ENCODE measurements at places on chromosomes 16 and 17.
A peak's percentile ranks its signal among the peaks of the same experiment; 100 is the strongest.

DNA sequence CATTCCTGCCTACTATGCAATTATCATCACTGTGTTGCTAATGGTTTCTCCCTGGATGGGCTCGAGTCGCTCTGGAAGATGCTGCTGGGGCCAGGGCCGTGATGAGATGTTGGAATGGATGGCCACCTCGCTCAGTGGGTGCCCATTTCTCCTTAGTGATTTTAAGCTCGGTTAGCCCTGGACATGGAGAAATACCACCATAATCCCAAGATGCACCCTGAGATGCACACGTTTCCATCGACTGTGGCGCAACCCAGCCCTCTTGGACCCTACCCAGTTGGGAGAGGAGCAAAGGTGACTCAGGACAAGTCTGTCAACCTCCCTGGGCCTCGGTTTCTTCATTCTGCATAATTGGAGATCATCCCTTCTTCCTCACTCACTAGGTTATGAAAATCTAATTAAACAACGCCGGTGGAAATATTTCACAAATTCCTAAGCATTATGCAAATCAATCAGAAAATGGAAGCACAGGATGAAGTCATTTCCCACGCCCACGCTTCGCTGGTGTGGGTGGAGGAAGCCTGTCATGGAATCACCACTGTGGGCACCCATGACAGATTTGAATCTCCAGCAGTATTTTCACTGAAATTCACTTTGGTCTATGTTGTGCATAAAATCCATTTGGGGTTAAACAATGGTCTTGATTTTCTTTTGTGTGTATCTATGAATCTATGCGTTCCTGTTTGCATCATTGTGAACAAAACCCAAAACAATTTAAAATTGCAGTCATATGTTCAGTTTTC is 195.2 kb downstream of the AXIN2 start:
- no peak for DNase-seq

DNA sequence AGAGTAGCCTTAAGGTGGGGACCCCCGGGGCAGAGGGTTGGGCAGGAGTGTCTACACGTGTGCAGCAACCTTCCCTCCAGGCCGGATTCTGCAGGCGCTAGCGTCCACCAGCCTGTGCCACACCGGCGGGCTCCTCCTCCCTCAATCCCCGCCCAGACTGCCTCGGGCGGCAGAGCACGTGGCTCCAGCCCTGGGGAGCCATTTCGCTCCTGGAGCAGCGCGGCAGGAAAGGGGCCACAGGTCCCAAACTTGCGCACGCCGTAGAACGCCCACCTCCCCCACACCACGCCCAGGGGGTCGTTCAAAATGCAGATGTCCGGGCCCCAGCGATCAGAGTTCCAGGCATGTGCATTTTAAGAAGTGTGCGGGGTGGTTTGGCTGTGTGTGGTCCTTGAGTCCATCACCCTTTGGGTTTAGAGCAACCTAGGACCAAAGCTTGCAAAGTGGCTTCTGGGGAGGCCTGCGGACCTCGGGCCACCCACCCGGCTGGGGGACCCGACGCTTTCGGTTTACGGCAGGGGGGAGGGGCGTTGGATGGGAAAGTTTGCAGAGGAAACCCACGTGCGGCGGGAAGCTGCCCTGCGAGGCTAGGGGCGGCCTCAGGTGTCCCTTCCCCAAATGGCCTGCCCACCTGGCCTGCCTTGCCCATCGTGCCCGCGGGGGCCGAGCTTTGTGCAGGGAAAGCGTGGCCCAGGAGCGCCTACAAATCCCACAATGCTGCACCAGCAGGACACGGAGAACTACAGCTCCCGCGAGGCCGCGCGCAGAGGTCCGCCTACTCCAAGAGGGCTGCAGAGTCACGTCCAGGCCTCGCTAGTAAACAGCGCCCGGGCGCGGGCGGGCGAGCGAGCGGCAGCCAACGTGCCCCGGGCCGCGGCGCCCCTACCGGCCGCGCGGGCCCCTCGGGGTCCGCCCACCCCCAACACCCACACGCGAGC is 1.4 kb downstream of the TFAP4 start:
- peak; percentile 93 for DNase-seq

- DNase-seq, result peak; percentile 57
Measured at GRCh38 chr16:53022374-53022773, 30.3 kb downstream of the CHD9NB start.

GRCh38 chr16:86949116-86949515 is 368.1 kb downstream of the C16orf95 start:
- DNase-seq, result no peak

DNA sequence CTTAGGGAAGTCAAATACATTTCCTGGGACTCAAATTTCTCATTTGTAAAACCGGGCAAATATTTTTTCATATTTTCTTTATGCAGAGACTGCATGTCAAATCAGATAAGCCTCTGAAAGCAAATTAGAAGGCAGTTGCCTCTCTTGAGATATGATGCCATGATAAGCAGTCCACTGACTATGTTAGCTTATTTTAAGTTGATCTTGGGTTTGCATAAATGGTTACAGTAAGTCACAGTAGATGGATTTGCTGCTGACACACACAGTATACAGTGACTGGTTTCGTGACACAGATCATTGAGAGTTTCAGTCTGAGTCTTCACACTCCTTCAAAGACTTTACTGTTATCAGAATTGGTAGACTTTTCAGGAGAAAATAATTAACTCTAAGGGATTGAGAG is 927.6 kb upstream of the CDH8 start:
- no peak for DNase-seq

- DNase-seq, result no peak
Measured at GRCh38 chr17:21215935-21216334, 2.0 kb upstream of the TMEM11 start.

DNA sequence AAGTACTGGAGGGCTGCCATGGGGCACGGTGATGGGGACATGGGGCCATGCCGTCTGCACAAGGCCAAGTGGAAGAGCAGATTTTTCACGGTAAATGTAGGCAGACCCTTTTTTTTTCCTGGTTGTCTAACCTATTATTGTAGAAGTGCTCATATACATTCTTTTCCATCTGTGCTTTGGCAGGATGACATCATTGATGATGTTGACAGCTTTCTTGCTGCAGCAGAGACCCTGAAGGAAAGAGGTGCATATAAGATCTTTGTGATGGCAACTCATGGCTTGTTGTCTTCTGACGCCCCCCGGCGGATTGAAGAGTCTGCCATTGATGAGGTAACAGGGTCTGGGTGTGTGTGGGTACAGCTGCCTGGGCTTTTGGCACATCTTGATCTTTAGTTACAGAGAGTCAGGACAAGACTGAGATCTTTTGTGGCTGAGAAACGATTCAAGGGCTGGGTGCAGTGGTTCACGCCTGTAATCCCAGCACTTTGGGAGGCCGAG is 23.3 kb upstream of the SLC5A10 start:
- no peak for DNase-seq

- DNase-seq, result peak; percentile 68
Measured at GRCh38 chr17:47072886-47073285, 93.8 kb upstream of the RPRML start.

GRCh38 chr17:72097144-72097543 is 23.7 kb upstream of the SOX9 start:
- DNase-seq, result no peak

GRCh38 chr17:9367156-9367555 is 208.5 kb downstream of the STX8 start:
- no peak for DNase-seq

DNA sequence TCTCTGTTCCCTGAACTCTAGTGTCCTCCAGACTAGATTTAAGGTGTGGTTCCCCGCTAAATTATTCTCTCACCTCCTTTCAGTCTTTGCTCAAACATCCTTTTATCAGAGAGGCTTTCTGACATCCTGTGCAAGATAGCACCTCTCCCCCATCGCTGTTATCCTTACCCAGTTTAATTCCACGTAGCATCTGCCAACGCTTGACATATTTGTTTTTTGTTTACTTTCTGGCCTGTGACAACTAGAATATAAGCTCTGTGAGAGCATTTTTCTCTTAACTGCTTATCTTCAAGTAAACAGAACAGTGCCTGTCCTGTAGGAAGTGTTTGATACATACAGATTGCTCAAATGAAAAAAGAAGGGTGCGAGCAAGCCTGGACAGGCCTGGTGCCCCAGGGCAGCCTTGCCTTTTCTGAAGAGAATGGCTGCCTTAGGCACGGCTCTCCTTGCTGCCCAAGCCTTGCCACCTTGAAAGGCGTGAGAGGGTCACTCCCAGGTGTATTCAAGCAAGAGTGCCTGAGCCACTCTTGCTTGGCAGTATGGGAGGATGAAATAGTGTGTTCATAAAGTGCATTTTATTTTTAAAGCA is 9.7 kb downstream of the DYNLL2 start:
- DNase-seq, result no peak

DNA sequence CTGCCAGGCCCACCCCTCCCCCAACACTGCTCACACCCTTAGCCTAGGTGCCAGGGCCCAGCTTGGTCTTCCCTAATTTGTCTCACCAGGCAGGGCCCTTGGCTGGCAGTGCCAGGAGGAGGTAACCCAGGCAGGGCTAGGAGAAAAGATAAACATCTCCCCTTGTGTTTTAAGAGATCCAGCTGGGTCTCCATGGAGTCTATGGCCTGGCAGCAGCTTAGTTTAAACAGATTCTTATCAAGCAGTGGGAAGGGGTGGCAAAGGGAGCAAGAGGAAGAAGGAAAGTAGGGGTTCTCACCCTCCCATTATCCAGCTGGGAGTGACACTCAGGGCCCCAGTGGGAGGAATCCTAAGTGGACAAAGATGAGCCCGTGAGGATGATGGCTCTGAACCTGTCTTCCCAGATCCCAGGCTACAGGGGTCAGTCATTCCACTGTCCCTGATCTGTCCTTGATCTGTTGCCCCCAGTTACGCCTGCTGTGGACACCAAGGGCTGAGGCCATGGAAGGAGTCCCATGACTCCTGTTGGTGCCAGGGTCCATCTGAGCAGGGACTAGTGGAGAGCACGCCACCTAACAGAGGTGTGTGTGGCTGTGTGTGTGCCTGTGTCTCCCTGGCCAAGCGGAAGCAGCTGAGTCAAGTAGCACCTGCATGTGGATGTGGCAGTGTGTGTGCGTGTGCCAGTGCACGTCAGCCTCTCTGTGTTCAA is 47.4 kb upstream of the MEIOC start:
- DNase-seq, result no peak

DNA sequence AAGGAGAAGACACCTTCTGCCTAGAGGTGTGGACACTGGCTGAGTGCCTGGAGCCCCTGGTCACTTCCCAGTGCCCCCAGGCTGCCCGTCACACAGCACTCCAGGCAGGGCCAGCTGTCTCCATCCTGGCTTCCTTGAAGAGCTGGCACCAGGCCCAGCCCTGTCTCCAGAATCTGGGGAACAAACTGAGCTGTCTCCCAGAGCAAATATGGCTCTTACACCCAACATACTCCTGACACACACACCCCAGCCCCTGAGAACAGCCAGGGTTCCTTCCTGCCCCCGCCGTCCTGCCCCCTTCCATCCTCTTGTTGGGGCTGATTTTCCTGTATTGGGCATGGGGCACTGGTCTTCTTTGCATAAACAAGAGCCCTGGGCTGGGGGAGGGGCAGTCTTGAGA is 9.1 kb downstream of the NHERF1 start:
- DNase-seq, result no peak

GRCh38 chr16:53646506-53646905 is 57.2 kb downstream of the RPGRIP1L start:
- peak; percentile 29 for DNase-seq

GRCh38 chr17:36529121-36529520 is 5.5 kb downstream of the MYO19 start:
- peak; percentile 27 for DNase-seq

Data from fibroblast of skin of scalp (primary cell).